ENCODE measurements at places on chromosomes 6 and 20.

- DNase-seq = no peak
These were observed 105.3 kb downstream of the EYA2 start for GRCh38 chr20:46999801-47000465.

DNA sequence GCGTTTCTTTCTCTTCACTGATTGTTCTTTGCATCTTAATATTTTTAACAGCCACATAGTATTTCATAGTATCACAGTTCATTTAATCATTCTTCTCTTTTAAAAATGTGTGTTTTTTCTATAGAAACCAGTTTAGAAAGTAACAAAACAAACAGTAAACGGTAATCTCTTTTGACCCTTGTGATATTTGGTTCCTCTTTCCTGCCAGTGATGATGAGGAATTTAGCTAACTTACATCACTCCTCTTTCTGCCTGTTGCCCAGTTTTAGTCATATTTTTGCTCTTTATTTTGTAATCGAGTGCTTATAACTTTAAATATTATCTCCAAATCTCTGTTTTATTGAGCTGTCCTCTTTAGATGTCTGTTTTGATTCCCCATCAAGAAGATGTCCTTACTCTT is 38.1 kb upstream of the ZBTB24 start:
- DNase-seq = no peak

DNA sequence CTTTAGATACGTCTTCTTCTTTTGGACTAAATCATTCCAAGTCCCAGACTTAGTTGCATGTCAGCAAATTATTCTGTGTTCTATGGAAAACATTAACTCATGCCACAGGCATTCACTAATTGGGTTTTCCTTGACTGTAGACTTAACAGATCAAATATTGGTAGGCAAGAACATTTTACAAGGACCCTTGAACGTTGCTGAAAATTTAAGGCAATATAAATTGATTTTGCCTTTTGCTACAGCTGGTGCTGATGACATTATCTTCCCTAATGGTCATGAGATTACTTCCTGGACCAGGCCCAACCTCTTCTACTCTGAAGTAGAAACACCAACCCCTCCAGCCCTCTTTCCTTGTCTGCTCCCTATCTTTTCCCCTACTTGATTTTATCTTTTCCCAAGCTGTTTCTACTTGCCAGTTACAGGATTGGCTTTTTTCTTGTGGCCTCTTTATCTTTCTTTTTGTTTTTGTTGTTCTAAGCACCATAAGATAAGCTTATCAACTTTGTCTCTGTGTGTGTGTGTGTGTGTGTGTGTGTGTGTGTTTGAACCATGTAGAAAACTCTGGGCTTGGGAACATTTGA is 514.0 kb upstream of the SOX4 start:
- DNase-seq = peak; percentile 73

- no peak for DNase-seq
These were observed 108.2 kb downstream of the NOL4L start for GRCh38 chr20:32476684-32477593.

DNA sequence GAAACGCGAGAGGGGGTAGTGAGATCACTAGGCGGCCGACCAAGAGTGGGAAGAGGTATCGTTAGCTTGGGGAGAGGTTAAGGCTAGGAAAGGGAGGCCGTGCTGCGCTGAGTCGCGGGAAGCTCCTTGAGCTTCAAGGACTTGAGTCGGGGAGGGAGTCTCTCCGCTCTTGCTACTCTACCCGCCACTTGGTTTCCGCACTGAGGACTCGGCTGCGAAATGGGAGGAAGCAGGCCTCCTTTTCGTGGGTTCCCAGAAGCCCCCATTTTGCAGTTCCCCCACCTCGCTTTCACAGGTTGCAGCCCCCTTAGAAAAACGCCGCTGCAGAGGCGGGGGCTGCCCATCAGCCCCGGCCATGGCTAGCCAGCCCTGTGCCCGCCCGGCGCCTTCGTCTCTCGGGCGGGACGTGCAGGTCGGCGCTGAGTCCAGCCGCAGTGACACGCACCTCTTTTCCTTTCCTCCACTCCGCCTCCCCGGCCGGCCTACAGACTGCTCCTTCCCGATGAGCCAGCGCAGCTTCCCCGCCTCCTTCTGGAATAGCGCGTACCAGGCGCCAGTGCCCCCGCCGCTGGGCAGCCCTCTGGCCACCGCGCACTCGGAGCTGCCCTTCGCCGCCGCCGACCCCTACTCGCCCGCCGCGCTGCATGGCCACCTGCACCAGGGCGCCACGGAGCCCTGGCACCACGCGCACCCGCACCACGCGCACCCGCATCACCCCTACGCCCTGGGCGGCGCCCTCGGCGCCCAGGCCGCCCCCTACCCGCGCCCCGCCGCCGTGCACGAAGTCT is 4.9 kb downstream of the VGLL2 start:
- DNase-seq = no peak

GRCh38 chr6:14713008-14713960 is 532.6 kb upstream of the JARID2 start:
- DNase-seq = peak; percentile 87

- DNase-seq = no peak
These were observed 153.6 kb downstream of the NFATC2 start for GRCh38 chr20:51388756-51389542.

DNA sequence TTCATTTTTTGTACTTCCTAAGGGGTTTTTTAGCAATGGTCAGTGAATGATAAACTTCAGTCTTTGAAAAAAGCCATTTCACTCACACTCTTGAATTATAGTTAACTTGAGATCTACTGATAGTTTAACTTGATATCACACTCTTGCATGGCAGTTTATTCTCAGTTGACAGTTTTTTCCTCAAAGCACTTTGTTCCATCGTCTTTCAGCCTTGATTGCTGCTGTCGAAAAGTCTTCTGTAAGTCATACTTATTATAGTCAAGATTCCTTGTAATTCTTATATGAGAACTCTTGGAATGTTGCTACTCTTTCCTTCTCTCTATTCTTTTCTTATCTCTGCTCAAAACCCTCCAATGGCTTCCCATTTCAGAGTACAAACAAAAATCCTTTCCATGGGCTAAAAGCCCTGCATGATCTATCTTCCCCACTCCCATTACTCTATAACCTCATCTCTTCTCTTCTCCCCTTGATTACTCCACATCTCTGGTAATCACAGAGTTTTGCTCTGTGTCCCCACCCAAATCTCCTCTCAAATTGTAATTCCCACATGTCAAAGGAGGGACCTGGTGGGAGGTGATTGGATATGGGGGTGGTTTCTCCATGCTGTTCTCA is 31.2 kb downstream of the ZHX3 start:
- no peak for DNase-seq

GRCh38 chr6:99901596-99902384 is 92.2 kb downstream of the MCHR2 start:
- no peak for DNase-seq

GRCh38 chr20:40902661-40903060 is 126.0 kb upstream of the TOP1 start:
- no peak for DNase-seq
